A172 (cell line): ENCODE measurements at places on chromosomes 12 and 14.

DNA sequence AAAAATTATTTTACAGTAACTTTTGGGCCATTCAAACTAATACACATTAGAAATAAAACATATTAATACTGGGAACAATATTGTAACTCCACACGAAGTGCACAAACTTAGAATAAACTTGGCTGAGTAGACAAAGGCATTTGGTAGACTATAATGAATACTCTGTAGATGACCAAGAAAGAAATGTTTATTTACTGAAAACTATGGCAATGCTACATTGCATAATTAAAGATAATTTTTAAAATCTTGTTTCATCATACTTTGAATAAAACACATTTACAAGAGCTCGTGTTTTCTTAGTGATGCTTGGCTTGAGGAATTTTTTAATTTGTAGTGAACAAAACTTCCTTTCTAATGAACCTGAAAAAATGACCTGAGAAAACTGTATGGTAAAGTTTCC is 21.3 kb downstream of the RERG start:
- no peak for DNase-seq

- DNase-seq, result peak; percentile 18
Observed at GRCh38 chr14:59055439-59056045, 132.9 kb upstream of the DAAM1 start.

- DNase-seq, result peak; percentile 85
Observed at GRCh38 chr14:101809671-101810514, 48.4 kb downstream of the PPP2R5C start.

DNA sequence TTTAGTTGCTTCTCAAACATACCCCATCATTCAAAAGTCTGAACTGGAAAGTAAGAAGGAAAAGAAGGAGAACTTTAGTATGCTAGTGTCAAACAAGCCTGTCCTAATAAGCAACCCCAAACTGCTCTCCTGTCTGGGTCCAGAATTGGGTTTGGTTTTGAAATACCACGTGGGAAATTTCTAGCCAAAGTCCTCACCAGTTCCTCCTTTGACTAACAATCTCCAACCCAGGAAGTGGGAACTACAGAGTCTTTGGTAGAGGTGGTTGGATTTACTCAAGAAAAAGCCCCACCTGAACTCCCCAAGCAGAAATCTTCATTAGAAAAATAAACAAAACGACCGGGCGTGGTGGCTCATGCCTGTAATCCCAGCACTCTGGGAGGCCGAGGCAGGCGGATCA is 17.4 kb upstream of the EIF4B start:
- DNase-seq, result no peak

- DNase-seq, result no peak
Observed at GRCh38 chr12:31431721-31432240, 105.8 kb upstream of the SINHCAF start.

GRCh38 chr14:104804481-104805325 is 3.8 kb downstream of the ZBTB42 start:
- DNase-seq, result no peak

DNA sequence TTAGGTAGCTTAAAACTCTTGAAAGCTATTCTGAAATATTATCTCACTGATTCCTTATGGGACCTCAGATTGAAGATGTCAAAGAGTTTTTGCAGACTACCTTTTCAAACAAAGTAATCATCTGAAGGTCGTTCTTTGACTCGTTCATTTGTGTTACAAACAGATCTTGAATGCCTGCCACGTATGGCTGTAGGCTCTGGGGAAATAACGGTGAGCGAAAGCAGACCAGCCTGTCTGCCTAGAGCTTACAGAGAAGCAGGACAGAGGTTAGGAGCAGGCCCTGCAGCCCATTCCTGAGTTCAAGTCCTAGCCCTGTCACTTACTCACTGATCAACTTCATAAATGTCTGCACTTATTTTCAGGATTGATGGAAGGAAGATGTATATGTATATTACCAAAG is 83.6 kb downstream of the FLRT2 start:
- no peak for DNase-seq

DNA sequence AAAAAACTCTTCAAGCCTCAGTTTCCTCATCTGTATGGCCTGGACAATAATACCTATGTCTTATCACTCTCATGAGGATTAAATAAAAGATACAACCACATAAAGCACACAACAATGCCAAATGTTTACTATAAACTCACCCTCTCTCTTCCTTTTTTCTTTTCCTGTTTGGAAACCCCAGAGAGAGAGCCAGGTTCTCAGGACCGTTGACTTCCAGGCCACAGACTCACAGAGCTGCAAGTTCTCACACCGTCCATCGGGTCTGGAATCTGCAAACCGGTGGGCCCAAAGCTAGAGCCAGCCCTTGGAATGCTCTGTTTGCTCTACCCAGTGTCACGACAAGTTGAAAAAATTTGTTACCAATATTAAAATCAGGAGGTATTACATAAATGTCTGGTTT is 4.6 kb upstream of the CD4 start:
- DNase-seq, result no peak

DNA sequence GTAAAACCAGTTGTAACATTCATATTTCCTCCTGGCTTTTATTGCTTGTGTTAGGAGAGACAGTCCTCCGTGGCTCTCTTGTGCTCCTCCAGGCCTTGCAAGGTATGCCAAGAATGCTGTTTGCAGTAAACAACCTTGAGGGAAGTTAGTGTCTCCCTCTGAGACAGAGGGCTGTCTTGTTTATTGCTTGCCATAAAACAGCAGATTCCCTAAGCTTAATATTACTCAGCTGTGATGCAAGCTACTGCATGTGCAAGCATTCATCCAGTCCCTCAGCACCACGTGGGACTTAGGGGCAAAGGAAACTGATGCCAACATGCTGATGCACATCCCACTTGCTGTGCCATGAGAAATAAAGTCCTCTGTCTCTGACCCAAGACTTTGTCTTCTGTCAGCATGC is 6.6 kb downstream of the POMT2 start:
- DNase-seq, result peak; percentile 66

- no peak for DNase-seq
Observed at GRCh38 chr14:75456997-75457335, 29.1 kb downstream of the JDP2 start.

DNA sequence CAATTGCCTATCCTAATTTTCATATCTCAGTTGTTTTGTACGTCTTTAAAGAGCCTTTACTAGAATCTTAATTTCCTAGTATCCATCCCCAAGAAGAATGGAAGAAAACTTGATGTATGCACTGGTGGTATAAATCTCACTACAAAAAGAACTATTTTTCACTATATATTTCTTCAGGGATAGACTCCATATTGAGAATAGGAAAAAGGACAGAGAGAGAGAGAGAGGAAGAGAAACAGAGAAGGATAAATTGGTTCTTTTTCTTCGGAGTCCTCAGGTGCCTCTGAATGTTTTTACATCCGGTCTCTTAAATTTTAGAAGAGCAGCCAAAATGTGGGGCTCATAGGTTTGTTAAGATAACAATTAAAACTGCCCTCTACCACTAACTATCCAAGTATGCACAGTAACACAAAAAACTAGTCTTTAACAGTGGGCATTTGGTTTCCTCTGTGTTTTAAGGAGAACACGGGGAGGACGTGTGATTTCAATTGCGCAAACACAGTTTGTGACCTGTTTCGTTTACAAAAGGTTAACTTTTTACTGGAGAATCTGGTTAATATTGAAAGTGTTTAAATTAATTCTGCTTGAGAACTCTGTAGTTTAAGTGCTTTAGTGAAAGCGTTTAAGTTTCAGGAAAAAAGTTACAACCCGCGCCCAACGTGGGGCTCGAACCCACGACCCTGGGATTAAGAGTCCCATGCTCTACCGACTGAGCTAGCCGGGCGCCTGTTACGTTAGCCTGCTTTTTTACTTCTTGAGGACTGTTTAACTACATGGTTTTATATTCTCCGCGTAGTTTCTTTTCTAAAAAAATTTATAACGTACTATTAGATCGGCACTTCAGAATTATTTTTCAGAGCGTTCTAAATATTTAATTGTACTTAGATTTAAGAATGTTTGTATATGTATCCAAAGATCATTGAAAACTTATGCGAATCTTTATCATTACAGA is 5.1 kb upstream of the PSMA3 start:
- peak; percentile 36 for DNase-seq

DNA sequence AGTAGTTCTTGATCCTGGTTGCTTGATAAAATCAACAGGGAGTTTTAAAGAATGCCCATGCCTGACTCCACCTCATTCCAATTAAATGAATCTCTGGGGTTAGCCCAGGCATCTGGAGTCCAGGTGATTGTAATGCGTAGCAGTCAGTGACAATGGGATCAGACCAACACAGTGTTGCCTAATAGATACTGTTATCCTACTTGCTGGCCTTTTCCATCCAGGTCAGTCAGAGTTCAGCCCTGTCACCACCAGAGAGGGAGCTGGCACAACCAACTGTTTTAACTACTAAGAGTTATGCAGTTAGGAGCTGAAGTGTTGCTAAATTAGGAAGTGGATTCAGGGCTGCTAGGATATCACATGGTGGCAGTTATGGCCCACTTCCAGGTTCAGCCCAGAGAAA is 107.1 kb downstream of the GPR135 start:
- DNase-seq, result peak; percentile 82

DNA sequence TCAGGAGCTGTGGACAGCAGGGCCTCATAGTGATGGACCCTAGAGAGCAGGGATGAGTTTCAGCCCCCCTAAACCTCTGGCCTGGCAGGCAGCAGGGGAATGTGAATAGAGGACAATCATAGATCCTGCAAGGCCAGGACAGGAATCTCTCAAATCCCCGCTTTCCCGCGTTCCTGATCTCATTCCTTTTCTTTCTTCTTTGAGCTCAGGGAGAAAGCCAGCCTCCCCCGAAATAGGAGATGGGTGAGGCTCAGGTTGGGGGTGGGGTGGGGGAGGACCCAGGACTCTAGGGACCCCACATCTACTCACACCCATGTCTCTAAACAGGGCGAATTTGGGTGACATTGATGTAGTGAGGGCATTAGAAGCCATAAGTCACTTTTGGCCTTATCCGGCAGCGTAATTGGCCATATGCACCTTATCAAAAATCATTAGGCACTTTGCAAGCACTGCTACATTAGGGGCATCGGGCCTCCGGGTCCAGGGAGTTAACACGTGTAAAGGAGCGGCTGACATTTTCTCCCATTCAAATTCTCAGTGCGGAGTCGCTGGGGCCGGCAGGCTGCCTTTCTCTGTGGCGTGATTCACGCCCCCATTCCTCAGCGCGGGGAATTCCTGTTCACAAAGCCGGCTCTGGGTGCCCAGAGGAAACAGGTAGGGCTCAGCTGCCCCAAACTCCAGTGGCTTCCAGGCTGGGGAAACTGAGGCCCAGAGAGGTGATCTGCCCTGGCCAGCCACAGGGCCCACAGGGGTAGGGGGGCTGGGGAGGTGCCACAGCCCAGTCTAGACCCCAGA is 1.5 kb downstream of the LHX5 start:
- DNase-seq, result no peak
